ENCODE measurements at places on chromosomes 4 and X. TPM values are rescaled to one million over a fixed set of nuclear protein-coding genes. Genes with fewer than 3 reads are reported as not detected.

- no peak for DNase-seq
Measured at GRCh38 chr4:15148199-15148598, 145.9 kb downstream of the CPEB2 start.

GRCh38 chr4:80188801-80189458, 8.4 kb upstream of the PRDM8 start:
- no peak for DNase-seq

- no peak for DNase-seq
Measured at GRCh38 chrX:46630141-46630540, 56.6 kb downstream of the CHST7 start.

GRCh38 chrX:78075787-78076389, 28.2 kb upstream of the PGK1 start:
- DNase-seq: no peak

DNA sequence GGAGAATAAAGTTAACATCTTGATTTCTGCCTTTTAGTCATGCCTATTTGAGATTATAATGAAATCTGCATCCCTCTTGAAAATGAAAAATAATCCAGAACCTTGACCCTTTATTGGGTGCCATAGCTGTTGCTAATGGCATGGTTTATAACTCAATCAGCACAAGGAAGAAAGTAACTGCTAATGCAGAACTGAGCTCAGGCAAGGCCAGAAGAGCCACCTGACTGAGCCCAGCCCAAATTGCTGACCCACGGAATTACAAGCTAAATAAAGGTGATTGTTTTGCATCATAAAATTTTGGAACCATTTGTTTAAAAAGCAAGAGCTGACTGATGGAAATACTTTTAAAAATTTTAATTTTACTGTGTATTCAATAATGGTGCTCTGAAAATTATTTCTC, 76.4 kb upstream of the TBL1X start:
- DNase-seq: no peak

- DNase-seq: no peak
Measured at GRCh38 chr4:80101071-80101791, 28.2 kb upstream of the ANTXR2 start.

DNA sequence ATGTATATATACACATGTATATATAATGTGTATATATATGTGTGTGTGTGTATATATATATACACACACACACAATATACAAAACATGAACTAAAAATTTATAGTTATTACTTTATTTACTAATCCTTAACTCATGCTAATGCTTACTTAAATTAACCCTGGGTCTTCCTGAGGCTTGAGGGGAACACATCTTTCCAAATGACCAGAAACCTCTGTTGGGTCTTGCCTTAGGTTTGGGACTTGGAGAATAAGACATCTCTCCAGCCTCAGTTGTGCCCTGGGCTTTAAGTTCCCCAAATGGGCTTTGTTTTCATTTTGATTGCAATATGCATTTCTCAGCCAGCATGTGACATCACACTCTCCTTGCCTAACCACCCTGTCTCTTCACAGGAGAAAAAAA, 7.7 kb downstream of the GEMIN8 start:
- no peak for DNase-seq

- no peak for DNase-seq
Measured at GRCh38 chr4:89754531-89754930, 82.4 kb downstream of the SNCA start.

DNA sequence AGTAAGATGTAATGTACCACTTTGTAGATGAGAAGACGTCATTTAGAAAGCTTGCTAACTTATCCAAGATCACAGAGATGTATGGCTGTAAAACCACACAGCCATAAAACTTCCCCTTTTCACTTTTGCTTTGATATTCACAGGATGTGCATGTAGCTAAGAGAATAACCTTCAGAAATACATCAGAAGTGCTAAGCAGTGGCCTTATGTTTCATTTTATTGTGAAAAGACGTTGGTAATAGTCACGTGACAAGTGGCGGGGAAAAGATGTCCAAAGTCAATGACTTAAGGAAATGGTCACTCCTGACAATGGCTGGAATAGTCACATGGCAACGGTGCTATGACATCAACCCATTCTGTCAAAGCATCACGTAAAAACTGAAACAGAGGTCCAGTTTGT, 12.9 kb upstream of the WDR17 start:
- no peak for DNase-seq

- no peak for DNase-seq
Measured at GRCh38 chr4:110357521-110357920, 118.4 kb upstream of the ENPEP start.

- DNase-seq: no peak
Measured at GRCh38 chrX:2698604-2699003, 7.5 kb downstream of the CD99 start.

GRCh38 chrX:149044471-149044870, 460.6 kb downstream of the IDS start:
- DNase-seq: no peak

GRCh38 chr4:123546573-123547060, 150.0 kb downstream of the SPRY1 start:
- no peak for DNase-seq

DNA sequence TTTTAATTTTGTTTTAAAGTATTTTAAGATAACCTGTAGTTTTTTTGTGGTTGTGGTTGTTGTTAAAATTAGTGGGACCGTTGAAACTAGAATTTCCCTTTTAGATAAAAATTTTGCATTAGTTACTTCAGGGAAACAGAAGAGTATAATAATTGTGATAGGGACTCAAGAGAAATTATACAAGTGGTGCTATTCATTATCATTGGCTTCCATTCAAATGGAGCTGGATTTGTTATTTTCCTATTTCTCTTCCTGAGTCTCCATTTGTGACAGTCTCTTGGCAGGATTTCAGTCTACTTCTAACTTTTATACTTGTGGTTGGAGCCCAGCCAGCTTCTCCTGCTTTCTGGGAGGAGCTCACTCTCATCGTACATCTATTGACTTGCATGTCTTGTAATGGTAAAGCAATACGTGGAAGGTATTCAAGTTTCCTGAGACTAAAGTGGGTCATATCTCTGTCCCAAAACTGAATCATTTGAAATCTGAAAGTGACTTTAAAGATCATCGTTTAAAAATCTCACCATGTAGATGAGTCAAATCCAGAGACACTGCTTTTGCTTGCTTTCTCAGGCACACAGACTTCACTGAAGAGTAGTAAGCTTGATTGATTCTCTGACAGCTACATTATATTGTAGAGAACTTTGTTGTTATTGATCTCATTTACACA, 155.8 kb downstream of the RPA4 start:
- no peak for DNase-seq

DNA sequence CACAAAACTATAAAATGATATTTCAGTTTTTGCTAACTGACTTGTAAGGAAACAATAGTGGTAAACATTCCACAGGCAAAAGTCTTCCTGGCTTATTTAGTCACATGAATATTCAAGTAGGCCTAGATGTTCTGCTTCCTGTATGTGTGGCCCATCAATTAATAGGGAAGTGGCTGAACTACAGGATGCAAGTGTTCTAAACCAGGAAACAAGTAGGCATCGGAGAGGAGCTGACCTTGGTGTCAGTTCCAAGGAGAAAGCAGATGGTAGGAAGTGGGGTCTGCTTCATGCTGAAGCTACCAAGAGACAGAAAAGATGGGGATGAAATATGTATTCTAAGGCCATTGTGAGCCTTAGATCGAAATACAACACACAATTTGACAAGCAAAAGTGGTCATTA, 149.7 kb downstream of the ANTXR2 start:
- no peak for DNase-seq

GRCh38 chrX:153704021-153704526, 16.3 kb downstream of the SLC6A8 start:
- DNase-seq: no peak

DNA sequence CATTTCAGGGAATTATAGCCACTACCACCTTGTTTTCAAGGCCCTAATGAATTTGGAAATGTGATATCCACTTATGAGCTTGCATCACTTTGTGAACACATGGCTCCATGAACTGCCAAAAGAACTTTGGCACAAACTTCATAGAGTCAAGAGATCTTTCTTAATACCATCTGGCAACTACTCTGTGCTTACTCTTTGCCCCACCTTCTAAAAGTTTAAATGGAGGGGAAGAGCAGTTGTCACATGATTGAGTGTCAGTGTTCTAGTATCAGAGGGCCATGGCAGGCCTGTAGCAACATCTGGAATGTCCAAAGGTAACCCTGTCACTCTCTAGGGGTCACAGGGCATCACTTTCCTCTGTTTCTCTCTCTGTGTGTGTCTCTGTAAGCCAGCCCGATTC, 2.6 kb upstream of the ADH1B start:
- DNase-seq: no peak

- no peak for DNase-seq
Measured at GRCh38 chrX:96379951-96380350, 304.7 kb upstream of the DIAPH2 start.

DNA sequence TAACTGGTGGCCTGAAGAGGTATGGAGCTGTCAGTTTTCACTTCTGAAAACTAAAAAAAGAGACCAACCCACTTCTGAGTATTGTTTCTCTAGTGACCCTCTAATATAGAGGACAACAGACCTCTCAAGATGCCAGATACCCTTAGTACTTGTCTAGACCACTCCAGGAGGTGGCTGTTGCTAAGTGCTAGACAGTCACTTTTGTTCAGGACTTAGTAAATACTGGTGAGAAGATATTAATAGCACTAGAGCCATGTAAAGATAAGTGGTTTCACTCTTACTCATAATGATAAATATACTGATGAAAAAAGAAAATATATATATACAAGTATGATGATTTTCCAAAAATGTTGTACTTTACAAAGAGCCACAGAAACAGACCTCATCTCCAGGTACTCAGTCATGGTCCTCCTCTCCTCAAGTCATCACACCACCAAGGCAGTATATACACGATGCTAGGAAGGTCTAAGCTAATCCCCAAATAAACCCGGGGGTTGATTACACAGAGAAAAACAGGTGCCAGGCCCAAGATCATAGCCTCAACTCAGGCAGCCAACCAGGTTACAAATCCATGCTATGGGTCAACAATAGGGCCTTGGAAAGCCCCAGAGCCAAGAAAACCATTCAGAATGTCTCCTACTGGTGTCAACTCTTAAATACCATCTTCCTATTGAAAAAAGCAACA, 66.9 kb downstream of the ARHGEF9 start:
- no peak for DNase-seq

DNA sequence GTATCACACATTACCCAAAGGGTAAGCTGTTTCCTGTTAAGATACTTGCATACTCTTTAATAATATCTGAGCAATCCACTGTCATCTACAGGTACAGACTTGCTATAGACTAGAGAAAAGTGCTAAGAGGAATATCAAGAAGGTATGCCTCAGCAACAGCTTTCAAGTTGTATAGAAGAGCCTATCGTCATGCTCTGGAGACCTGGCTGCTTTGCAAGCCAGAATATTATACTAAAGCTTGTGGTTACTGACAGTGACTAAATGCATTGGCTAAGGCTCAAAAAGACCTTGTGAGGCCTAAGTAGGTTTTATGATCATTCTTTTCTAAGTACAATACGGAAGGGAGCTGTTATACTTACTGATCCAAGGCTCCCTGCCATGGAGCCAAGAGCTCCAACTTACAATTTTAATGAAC, 11.3 kb downstream of the LAMP2 start:
- DNase-seq: no peak

DNA sequence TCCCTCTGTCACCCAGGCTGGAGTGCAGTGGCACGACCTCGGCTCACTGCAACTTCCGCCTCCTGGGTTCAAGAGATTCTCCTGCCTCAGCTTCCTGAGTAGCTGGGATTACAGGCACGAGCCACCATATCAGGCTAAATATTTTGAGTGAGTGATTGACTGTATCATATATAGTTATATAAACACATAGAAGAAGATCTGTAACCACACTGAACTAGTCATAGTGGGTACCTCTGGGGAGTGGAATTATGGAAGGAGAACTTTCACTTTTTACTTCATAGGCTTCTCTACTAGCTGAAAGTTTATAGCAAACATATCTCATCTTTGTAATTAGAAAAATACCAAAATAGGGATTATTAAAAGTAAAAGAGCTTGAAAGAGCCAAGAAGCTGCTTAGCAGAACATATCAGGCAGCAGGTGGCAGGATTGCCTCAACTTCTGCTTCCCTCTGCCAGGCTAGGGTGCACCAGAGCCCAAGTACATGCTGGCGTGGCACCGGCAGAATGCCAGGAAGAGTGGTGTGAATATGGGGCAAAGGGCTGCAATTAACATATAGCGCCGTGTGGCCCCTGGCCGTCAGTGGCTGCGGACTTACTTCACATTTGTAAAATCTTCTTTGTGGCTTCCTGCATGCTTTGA, 39.5 kb upstream of the CD40LG start:
- no peak for DNase-seq

DNA sequence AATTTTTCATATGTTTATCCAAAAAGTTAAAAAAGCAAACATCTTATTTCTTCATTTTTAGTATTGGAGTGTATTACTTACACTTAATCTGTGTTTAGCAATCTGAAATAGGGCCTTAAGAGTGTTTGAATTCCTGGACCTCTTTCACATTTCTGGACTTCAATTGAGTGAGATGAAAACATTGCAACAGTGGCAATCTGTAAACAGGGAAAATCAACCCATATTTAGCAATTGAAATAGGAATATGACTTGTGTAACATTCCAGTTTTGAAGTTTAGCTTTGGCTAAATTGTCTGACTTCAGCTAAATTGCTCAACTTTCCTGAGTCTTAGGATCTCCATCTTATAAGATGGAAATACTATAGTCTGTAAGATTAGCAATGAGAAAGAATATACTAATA, 34.6 kb upstream of the FHL1 start:
- DNase-seq: no peak

DNA sequence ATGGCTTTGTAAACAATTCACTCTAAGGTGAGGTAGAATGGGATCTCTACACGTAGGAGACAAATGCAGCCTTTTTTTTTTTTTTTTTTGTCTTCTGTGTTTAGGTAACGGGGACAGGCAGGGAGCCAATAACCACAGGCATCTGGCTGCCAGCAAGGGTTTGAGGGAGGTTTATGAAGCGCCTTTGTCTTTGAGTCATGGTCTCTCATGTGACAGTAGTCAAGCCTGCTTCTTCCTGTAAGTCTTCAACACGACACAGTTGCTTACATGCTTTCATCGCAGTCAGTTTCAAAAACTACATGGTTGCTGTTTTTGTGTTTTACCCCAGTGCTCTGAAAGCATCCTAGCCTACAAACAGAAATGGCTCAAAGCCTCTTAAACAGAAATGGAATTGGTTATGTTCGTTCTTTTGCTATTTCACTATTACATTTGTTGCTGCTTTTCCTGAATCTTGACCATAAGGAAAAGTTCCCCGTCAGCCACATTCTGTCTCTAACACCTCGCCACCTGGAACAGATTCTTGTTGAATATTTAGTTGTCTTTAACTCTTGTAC, 127.8 kb upstream of the METTL14 start:
- no peak for DNase-seq

DNA sequence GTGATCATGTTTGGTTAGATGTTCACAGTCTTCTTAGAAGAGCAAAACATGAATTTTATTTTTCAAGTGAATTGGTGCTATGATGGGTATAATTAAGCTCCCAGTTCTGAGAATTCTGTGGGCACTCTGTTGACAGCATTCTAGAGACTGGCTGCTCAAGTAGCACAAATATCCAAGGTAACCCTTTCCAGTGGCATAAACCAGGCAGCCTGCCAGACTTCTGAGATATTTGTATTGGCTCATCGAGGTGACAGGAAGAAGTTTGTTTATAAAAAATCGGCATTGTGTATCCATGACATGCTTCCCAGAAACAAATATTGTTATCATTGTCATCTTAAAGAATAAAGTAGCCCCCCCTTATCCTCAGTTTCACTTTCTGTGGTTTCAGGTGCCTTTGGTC, 28.3 kb downstream of the LANCL3 start:
- DNase-seq: no peak

Gene SHROOM2
- 3.1 TPM for total RNA-seq

Gene FGFBP2
- not detected for total RNA-seq

Gene PAK3
- 31.5 TPM for total RNA-seq

Gene CLDN34
- total RNA-seq: not detected

Gene MTMR8
- 2.2 TPM for total RNA-seq

Gene NIPAL1
- total RNA-seq: 0.83 TPM

Gene AADAT
- total RNA-seq: 28.4 TPM

Gene SORCS2
- 29.5 TPM for total RNA-seq

Data from glutamatergic neuron (in vitro differentiated cells).